Hematopoietic multipotent progenitor cell treated with erythropoietin and hydrocortisone succinate and interleukin-3 and kit ligand, for 17 days (in vitro differentiated cells): ENCODE measurements at places on chromosomes 1 and 21.

DNA sequence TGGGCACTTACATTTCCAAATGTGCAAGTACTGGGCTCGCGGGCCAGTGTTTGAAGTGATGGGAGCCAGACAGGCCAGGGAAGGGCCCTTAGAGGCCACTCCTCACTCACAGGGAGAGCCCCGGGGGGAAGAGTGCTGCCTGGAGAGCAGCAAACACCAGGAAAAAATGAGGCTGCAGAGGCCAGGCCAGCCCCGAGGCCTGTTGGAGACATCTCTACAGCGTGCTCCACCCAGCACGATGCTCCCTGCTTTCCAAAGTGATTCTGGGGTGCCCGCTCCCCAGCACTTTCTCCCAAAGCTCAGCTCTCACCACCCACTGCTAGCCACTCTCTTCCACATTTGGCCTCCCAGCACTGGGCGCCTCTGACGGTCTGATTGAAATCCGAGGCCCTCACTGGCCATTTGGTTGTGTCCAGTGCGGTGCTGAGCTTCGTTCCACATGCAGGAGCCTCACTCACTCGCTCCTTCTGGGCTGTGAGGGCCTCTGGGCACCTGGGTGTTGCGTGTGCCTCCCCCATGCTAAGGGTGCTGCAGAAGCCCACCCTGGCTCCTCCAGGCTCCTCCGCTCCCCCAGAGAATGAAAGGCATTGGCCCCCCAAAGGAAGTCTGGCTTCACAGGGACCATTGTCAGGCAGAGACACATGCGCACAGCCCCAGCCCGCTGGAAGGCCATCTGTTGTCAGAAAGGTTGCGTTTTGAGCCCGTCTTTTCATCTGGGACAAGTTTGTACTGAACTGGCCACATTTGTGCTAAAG lies 385.4 kb upstream of the VAMP3 start:
- no peak for DNase-seq

DNA sequence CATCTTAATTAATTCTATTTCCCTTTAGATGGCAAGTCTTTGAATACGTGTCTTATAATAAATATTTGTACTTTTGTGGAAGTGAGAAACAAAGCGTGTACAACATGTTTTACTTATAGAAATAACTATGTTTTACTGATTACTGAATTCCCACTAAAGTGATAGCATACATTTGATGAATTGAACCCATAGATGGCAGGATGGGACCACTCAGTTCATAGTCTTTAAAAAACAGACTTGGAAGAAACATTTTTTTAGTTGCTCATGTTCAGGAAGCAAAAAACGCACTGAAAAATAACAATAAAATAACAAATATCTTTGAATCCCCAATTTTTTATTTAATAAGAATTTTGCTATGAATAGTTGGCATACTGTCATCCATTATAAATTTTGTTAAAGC lies 507.1 kb upstream of the ZRANB2 start:
- DNase-seq = no peak

DNA sequence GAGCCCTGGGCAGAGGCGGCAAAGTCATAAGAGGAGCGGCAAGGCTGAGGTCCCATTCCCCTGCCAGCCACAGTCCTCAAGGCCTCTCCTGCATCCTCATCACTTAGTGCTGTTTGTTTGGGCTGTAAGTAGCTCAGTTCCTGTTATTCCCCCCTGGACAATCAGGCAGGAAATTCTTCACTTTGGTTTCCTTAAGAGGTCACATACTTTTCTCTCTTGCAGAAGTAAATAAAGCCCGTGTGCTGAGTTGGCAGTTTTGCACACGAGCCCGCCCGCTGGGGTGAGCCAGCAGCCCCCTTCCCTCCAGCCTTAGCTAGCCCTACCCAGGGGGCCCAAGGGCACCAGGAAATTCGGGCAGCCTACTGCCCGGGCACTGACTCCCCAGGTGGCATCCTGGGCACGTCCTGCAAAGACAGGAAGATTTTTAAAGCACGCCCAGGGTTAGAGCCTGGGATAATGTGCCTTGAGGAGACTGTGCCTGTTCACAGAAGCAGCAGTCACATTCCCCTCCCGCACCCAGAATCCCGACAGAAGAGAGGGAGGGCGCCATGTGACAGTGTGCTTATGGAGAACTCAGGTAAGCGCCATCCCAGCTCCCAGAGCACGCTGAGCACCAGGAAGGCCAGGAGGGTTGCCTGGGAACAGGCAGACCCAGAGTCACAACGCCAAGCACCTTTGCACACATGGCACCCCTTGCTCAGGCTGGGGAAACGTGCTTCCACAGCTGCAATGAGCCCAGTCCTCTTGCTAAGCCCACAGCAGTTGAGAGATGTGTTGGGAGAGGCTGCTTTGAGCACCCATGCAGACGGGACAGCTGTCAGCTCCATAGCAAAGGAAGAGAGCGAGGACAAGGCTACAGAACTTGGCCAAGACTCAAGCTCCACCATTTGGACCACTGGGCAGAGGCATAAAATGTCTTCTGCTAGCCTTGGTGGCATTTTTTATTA lies 144.5 kb upstream of the TMEM51 start:
- no peak for DNase-seq

GRCh38 chr1:56302878-56303277 lies 276.5 kb downstream of the PLPP3 start:
- DNase-seq = no peak

GRCh38 chr1:79325705-79326104 lies 319.2 kb upstream of the ADGRL4 start:
- DNase-seq = no peak

- no peak for DNase-seq
Measured at GRCh38 chr1:205600085-205600484, 31.7 kb downstream of the ELK4 start.

GRCh38 chr1:59947047-59947938 lies 20.7 kb upstream of the CYP2J2 start:
- DNase-seq = peak; percentile 38

DNA sequence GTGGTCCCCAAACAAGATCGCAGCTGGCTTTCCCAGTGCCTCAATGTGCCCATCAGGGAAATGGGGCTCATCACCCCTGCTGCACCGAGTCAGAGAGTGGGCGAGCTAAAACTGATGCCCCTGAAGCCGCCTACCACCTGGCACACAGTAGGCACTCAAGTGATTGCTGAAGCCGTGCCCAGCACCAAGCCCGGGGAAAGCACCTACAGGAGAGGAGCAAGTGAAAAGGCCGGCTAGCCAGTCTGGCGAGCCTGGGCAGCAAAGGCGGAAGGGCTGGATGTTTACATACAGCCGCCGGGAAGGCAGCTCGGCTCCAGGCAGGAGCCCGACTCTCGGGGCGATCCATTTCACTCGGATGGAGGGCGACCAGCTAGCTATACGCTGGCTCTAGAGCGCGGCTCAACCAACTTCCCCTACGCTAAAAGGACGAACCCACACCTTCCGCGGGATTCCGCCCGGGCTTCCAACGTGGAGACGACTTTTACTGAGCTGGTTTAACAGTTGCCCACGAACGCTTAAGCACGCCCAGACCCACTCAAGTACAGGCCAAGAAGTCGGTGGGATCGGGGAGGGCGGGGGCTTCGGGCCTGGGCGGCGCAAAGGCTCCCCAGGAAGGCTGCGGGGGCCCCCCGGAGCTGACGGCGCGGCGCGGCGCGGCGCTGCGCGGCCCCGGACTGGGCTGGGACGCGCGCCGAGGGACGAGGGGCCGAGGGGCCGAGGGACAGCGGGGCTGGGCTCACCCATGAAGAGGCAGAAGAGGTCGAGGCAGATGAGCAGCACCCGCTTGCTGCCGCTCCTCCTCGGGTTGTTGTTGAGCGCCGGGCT lies 1.0 kb downstream of the PLPP3 start:
- no peak for DNase-seq

DNA sequence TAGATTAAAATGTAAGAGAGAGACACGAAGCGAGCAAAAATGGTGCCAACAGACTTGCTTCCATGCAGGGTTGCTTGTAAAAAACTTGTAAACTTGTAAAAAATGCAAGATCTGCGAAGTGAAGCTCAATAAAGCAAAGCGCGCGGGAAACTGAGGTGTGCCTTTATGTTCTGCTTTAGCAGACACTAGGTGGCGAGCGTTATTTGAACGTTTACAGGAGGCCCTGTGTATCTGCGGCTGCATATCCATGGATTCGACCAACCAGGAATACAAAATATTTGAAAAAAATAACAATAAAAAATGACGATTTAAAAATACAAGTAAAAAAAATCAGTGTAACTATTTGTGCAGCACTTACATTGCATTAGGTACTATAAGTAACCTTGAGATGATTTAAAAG lies 1.5 kb downstream of the UBE2G2 start:
- peak; percentile 27 for DNase-seq

- no peak for DNase-seq
Measured at GRCh38 chr1:157734321-157734720, 33.8 kb upstream of the FCRL3 start.

GRCh38 chr1:40861224-40862003 lies 749 bp downstream of the CITED4 start:
- no peak for DNase-seq

- DNase-seq = no peak
Measured at GRCh38 chr1:225872075-225872430, 10.1 kb downstream of the TMEM63A start.

GRCh38 chr21:31557421-31558188 lies 101.9 kb upstream of the SOD1 start:
- DNase-seq = no peak

GRCh38 chr21:34996304-34997101 lies 52.6 kb downstream of the RUNX1 start:
- DNase-seq = no peak

- no peak for DNase-seq
Measured at GRCh38 chr1:65440915-65441314, 20.4 kb downstream of the LEPR start.
